ENCODE measurements at places on chromosomes 16 and 17.

GRCh38 chr17:34068571-34068970 lies 186.5 kb upstream of the CCL2 start:
- DNase-seq: no peak

- DNase-seq: no peak
Measured at GRCh38 chr16:84725481-84726078, 25.8 kb downstream of the USP10 start.

GRCh38 chr17:8520981-8521380 lies 85.3 kb downstream of the NDEL1 start:
- no peak for DNase-seq

DNA sequence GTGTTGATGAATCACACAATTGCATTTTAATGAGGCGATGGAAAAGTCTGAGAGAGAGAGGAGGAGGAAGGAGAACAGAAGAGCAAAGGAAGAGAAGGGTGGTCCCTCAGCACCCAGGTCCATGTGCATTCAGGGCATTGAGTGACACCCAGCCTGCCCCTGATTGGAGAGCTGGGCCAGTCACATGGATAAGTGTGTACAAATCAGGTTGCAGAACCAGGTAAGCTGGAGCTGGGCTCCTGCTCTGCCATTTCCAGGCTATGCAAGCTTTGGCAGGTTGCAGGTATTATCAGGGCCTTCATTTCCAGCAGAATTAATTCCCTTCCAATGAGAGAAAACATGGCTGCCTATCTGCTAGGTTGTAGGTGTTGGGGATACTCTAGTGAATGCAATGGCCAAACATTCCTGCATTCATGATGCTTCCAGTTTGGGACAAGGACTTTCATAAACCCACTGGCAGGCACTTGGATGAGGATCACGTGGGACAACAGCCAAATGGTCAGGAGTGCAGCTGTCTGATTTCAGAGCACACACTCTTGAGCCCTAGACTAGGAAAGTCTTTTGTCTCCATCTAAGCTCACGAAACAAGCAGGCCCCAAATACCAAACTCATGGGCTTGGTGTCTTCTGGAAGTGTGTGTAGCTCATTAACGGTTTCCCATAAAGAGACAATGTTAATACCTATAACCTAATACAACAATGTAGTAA lies 577.9 kb upstream of the CDH5 start:
- no peak for DNase-seq

- no peak for DNase-seq
Measured at GRCh38 chr17:73940511-73940910, 263.0 kb upstream of the RPL38 start.

DNA sequence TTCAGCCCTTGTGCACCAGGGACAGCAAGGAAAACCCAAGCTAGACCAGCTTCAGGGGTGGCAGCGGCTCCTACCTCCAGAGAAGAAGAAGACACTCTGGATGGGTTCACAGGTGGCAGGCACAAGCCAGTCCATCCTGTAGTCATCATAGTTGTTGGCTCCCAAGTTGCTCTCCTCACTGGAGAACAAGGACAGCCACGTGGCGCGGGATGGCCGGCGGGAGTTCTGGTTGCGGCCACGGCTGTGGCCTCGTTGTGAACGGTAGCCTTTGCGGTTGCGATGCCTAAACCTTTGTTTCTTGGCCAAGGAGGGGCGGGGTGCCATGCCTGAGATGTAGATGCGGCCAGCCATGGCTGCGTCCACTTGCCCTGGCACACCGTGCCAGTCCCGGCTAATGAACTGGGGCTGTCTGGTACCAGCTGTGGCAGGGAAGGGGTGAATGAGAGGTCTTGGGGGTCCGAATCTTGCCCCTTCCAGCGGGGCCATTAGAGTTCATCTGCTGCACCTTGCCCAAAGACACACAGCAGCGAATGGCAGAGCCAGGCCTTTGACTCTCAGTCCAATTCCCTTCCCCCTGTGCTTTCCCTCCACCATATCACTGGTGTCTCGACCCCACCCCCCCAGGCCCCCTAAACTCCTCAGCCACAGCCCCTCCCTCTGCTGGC lies 2.3 kb downstream of the VTN start:
- DNase-seq: no peak

- no peak for DNase-seq
Measured at GRCh38 chr17:64304551-64304950, 41.5 kb upstream of the TEX2 start.

- DNase-seq: no peak
Measured at GRCh38 chr17:48681609-48682008, 40.7 kb downstream of the PRAC1 start.

DNA sequence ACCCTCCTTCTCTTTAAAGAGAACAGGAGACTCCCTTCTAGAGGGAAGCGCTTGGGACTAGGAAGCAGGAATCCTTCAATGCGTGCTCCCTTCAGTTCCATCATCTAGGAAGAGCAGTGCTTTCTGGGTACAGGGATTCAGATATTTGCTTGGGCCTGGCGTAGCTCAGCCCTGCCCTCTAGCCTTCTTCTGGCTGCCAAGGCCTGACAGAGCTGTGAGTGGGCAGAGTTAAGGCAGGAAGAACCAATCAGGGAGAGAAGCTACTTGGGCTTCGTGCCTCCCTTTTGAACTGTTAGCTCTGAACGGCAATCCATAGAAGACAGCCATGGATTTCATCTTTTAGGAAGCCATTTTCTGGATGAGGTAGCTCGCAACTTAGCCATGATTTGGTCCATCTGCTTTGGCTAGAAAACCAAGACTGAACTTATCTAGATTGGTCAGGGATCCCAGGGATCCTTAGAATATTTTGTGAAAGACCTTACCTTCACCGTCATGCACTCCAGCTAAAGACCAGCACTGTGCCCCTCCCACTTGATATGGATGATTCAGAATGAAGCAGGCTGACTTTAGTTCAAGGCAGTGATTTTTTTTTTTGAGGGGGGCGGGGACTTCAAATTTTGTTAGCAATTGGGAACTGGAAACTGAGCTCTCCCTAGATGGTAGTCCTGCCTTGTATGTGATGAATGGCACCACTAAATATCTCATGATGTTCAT lies 2.5 kb upstream of the CORO6 start:
- no peak for DNase-seq

GRCh38 chr16:6008670-6009069 lies 911.1 kb upstream of the EEF2KMT start:
- DNase-seq: no peak

DNA sequence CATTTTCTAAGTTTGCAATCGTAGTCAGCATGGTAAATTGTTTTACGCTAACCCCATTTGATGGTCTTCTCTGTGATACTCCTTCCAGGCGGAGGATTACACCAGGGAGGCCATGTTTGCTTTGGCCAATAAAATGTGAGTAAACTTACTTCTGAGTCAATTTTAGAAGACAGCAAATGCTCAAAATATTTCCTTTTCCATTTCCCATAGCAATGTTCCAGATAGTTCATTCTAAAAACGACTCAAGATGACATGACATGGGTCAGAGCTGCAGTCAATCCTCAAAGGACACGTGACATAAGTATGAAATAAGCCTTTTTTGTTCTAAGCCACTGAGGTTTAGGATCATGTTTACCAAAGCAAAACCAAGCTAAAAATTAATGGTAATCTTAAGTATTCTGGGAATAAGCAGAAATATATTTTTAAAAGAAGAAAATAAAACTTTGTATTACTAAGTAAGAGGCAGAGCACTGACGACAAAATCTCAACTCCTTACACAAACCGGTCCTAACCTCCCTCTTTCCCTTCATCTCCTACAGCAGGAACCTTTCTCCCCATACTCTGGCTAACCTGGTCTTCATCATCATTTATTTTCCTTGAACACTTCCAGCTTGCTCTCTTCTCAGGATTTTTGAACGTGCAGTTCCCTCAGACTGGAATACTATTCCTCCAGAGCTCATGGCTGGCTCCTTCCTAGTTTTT lies 266.2 kb downstream of the CEP112 start:
- DNase-seq: no peak

- DNase-seq: no peak
Measured at GRCh38 chr16:49832177-49832576, 23.7 kb downstream of the ZNF423 start.

DNA sequence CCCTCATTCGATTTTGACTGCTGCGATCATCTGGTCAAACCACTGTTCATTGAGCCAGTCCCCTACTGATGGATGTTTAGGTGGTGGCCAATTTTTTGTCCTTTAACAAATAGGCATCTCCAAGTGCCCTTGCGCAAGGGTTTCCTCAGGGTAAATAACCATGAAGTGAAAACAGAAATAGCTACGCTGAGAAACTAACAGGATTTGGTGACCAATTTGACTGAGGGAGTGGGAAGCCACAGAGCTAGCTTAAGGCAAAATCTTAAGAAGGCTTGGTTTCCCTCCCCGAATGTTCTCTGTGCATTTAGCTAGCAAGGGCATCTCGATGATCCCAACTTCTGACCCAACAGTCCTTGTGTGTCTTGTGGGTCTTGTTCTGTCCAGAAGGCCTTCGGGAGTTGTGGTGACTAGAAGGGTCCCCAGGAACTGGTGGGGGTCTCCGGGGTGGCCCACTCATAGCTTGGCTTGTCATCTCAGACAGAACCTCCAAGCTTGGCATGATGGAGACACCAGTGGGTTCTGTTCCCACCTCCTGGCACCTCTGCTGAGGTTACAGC lies 117.2 kb downstream of the SOCS1 start:
- DNase-seq: no peak

- DNase-seq: no peak
Measured at GRCh38 chr16:48576927-48577326, 33.1 kb downstream of the N4BP1 start.

DNA sequence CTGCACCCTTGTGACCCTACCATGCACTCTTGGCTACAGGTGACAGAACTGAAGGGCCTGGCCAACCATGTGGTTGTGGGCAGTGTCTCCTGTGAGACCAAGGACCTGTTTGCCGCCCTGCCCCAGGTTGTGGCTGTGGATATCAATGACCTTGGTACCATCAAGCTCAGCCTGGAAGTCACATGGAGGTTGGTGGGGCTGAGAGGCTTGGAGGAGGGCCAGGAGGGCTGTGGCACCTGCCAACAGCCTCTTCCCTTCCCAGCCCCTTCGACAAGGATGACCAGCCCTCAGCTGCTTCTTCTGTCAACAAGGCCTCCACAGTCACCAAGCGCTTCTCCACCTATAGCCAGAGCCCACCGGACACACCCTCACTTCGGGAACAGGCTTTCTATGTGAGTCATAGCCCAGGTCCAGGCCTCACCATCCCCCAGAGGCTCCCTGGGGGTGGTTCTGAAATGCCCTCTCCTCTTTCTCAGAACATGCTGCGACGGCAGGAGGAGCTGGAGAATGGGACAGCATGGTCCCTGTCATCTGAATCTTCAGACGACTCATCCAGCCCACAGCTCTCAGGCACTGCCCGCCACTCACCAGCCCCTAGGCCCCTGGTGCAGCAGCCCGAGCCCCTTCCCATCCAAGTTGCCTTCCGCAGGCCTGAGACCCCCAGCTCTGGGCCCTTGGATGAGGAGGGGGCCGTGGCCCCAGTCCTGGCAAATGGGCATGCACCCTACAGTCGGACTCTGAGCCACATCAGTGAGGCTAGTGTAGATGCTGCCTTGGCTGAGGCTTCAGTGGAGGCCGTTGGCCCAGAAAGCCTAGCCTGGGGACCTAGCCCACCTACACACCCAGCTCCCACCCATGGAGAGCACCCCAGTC lies 13.0 kb downstream of the RIPOR1 start:
- no peak for DNase-seq

DNA sequence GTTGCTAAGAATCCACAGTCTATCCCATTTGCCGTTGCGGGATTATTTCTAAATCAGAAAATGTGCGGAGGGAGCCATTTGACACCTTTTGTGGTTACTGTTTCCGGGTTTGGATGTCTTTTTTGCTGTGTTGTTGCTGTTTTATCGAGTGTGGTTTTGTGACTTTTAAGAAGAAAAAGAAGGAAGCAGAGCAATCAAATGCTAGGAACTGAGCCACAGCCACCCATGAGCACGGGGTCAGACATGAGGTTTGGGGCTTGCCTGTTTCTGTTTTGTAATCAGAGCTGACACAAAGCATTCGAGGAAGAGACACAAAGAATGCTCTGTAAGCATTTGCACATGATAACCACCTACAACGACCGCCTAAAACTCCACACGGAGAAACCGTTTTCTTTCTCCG lies 53.1 kb upstream of the CHMP6 start:
- no peak for DNase-seq

- no peak for DNase-seq
Measured at GRCh38 chr17:56908001-56908542, 5.8 kb downstream of the TRIM25 start.

- DNase-seq: no peak
Measured at GRCh38 chr17:1487939-1488825, 4.3 kb downstream of the MYO1C start.
